Activated naive CD4-positive, alpha-beta T cell treated with anti-CD3 and anti-CD28 coated beads, Interleukin-2, amount 10 ng/mL, durations not matched to agents 7 days and 5 days (primary cell): ENCODE measurements at places on chromosomes 6 and 20.

- no peak for DNase-seq
These were observed 1.6 kb downstream of the REM1 start for GRCh38 chr20:31476643-31477215.

DNA sequence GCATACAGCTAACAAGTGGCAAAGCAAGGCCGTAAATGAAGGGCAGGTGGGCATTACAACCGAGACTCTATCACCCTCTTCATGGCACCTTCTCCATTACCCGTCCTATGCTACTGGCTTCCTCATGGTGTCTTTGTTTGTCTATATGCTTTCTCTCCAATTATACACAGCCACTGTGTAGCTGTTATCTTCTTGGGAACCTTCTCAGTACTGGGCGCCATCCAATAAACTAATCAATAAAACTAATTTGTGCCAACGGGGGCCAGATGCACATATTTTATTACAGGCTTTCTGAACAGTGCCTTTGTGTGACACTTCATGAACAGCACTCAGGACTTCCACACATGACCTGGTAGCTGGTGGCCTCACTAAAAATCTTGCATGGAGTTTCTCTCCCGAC, 149.8 kb upstream of the PCSK2 start:
- DNase-seq = no peak

- DNase-seq = no peak
These were observed 185.0 kb downstream of the ANKRD60 start for GRCh38 chr20:58043236-58044140.

DNA sequence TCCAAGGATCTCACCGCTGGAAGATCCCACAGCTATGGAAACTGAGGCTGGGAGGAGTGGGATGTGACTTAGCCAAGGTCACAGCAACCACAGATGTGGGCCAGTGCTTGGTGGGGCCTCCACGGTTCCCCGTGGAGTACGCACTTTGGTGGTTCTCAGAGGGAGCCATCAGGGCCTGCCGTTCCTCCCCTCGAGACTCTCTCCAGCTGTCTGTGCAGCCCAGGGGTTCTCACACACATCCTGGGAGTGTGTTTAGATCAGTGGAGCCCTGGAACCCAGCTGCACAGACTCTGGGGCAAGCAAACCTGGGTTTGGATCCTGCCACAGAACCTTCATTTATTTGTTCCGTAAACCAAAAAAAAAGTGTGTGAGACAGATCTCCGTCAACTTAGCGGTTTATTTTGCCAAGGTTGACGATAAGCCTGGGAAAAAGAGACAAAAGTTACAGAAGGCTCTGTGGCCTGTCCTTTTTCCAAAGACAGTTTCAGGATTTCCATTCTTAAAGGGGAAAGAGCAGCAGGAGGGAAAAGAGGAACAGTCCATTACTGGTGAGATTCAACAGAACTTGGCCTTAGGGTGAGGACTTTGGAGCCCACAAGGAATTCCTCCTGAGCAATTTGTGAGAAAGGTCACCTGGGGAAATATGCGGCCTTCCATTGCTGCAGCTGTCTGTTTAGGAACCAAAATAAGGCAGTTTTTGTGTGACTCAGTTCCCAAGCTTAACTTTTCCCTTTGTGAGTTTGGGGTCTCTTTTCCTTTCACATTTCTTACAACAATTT, 13.6 kb upstream of the MYMX start:
- DNase-seq = no peak

GRCh38 chr20:40744818-40745175, 55.8 kb upstream of the MAFB start:
- no peak for DNase-seq

DNA sequence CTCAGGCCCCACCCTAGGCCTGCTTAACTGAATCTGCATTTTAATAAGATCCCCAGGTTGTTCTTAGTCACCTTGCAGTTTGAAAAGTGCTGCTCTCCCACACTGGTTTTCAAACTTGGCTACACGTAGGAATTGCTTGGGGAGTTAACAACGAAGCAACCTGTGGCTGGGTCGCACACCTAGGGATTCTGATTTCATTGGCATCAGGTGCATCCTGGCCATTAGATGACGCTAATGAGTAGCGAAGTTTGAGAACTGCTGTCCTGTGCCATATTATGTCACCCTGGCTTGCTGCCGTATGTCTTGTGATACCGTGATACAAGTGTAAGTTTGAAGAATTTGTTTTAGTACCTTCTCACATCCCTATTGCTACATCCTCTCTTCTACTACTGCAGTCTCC, 28.2 kb upstream of the FUCA2 start:
- no peak for DNase-seq

- no peak for DNase-seq
These were observed 308.9 kb upstream of the THEMIS start for GRCh38 chr6:128209771-128210170.

GRCh38 chr6:83008626-83009025, 57.0 kb downstream of the UBE3D start:
- no peak for DNase-seq

GRCh38 chr6:166658115-166658791, 31.2 kb upstream of the RPS6KA2 start:
- DNase-seq = no peak

DNA sequence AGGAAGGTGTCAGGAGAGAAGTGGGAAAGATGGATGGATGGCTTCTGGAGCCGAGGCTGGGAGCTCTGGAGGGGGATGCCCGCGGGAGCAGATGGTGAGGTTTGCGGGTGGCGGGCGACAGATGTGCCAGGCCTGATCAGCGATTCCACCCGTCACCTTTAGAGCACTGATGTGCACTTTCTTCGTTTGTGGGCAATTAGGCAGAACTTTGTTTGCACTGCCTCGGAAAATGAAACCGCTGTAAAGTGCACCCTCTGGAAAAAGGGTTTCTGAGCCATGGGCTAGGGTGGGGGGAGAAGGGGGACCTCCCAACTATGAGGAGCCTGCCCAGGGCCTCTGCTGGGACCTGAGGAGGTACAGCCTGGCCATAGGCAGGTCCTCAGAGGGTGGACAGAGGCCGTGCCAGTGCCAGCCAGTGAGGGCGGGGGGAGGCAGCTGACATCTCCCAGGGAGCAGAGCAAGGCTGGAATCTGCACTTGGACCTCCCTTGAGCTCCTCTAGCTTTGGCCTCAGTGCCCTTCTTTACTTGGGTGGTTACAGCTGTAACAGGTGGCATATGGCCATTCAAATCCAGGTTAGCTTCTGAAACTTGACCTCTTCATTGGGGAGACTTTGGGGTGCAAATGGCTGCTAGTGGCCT, 58.7 kb downstream of the CD40 start:
- DNase-seq = no peak

- DNase-seq = no peak
These were observed 130.1 kb upstream of the DOK5 start for GRCh38 chr20:54345301-54345724.

- no peak for DNase-seq
These were observed 42.5 kb downstream of the IPCEF1 start for GRCh38 chr6:154314084-154314483.

DNA sequence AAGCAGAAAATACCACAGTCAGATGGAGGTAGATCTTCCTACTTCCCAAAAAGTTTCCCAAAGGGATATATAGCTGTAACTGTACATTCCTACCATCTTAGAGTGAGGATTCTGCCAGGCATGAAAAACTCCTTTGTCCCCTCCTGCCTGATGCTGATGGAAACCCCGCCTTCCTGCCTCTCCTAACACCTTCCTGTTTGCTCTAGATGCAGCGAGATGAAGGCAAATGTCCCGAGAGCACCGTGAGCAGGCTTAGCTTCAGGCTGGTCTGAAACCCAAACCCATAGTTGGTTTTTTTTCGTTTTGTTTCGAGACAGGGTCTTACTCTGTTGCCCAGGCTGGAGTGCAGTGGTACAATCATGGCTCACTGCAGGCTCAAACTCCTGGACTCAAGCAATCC, 55.6 kb downstream of the MYB start:
- peak; percentile 28 for DNase-seq

GRCh38 chr6:49565855-49566254, 15.4 kb downstream of the C6orf141 start:
- DNase-seq = no peak

DNA sequence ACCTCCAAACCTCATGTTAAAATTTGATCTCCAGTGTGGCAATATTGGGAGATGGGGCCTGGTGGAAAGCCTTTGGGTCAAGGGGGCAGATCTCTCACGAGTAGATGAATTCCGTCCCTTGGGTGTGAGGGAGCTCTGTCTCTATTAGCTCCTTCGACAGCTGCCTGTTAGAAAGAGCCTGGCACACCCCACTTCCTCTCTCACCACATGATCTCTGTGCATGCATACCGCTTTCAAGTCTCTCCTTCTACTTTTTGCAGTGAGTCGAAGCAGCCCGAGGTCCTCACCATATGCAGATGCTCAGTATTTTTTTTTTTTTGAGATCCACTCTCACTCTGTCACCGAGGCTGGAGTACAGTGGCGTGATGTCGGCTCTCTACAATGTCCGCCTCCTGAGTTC, 176.9 kb downstream of the SYNDIG1 start:
- no peak for DNase-seq

DNA sequence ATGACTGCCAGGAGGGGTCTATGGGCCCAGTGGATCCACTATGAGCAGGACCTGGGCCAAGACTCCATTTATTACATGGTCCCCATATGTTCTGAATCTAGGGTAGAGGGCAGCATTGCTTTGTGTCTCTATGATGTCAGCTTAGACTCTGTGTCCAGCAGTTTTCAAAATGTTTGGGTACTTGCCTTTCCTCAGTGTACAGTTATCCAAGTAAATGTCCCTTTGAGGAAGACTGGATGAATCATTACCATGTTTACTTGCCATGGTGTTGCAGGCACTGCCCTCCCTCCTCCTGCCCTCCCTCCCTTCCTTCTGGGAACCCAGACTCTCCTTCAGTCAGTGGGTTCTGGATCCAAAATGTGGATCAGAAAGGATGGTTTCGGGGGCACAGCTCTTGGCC, 108.6 kb downstream of the NRN1 start:
- DNase-seq = no peak
